ENCODE measurements at places on chromosomes 7 and 10. TPM values are rescaled to one million over a fixed set of nuclear protein-coding genes. Genes with fewer than 3 reads are reported as not detected.

Gene LAMB1
- total RNA-seq: 993 TPM

Gene SMARCD3
- 41.3 TPM for total RNA-seq

Gene ZNF804B
- not detected for total RNA-seq

Gene AGMO
- 1.2 TPM for total RNA-seq

Gene GIMAP2
- 2.9 TPM for total RNA-seq

Gene OR6B1
- not detected for total RNA-seq

Gene TAS2R4
- total RNA-seq: 0.12 TPM

All from cardiac ventricle fibroblast (primary cell).